ENCODE measurements at places on chromosomes 5 and 9. TPM values are rescaled to one million over a fixed set of nuclear protein-coding genes. Genes with fewer than 3 reads are reported as not detected.
A peak's percentile ranks its signal among the peaks of the same experiment; 100 is the strongest.

DNA sequence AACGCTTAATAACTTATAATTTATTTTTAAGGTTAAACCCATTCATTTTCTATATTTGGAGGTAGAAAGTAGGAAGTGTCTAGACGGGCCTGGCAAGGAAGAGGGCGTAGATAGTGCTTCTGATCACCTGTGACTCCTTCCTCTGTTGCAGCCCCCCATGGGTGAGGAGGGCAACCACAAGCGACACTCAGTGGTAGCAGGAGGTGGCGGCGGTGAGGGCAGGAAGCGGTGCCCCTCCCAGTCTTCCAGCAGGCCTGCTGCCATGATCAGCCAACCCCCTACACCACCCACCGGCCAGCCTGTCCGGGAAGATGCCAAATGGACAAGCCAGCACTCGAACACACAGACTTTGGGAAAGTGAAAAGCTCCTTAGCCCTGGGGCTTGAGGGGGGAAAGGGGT, 36.7 kb downstream of the FAXDC2 start:
- DNase-seq: no peak

GRCh38 chr5:43195670-43196265, 3.7 kb downstream of the NIM1K start:
- DNase-seq: no peak

- DNase-seq: peak; percentile 81
Observed at GRCh38 chr9:131755541-131756198, 15.8 kb upstream of the RAPGEF1 start.

SLC45A2 gene
- total RNA-seq: under 0.01 TPM

DCTN4 gene
- 29.7 TPM for total RNA-seq

ENTPD8 gene
- total RNA-seq: 0.26 TPM

Measured in dermis microvascular lymphatic vessel endothelial cell (primary cell).